ENCODE measurements at places on chromosomes 7 and 10.

DNA sequence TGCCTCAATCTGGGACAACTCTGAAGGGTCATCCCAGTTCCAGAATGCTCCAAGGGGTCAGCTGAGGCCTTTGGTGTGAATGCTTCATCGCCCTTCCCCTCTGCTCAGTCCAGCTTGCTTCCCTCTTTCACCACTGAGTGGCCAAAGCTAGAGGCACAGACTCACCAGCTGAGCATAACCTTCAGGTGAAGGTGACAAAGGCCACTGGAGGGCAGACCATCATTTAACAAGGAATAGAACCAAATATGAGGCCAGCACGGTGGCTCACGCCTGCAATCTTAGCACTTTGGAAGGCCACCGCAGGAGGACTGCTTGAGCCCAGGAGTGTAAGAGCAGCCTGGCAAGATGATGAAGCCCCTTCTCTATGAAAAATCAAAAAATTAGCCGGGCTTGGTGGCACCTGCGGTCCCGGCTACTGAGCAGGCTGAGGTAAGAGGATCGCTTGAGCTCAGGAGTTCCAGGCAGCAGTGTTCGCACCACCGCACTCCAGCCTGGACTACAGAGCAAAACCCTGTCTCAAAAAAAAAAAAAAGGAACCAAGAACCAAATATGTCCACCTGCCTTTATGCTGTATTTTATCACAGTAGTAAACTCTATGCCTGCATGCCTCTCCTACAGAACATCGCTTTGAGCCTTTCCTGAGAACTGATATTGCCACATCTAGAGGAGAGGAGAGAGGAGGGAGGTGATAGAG lies 13.4 kb downstream of the PRKAG2 start:
- DNase-seq: no peak

DNA sequence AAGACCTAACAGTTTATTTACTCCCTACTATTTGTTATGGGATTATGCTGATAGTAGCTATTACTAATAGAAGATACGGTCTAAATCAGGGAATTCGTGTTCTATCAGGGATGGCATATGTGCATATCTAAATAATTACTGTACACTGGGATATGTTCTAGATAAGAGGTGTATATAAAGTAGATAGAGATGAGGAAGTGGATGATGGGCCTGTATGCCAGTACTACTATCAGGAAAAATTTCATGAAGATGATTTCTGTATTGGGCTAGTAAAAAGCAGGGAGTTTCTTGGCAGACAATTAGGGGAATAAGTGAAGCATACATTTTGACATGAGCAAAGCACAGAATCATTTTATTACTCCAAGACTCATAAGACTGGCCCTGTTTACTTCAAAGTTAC lies 26.2 kb downstream of the PTPN12 start:
- DNase-seq: no peak

GRCh38 chr10:58264780-58265179 lies 2.9 kb downstream of the IPMK start:
- no peak for DNase-seq

DNA sequence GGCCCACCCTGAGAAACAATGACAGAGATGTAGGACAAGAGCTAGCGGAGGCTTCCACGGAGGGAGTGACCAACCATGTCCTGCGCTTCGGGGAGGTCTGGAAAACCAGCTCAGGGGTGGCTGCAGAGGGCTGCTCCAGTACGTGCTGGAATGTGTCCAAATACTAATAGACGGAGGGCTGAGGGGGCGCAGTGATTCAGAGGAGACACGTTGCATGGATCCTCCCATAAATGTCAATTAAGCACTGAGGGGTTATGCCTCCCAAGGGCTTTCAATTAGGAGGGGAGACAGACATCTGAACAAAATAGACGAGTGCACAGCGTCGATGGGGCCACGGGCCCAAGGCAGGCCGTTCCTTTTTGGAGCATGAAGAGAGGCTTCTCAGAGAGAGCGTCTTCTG lies 51.0 kb upstream of the NPS start:
- DNase-seq: no peak

DNA sequence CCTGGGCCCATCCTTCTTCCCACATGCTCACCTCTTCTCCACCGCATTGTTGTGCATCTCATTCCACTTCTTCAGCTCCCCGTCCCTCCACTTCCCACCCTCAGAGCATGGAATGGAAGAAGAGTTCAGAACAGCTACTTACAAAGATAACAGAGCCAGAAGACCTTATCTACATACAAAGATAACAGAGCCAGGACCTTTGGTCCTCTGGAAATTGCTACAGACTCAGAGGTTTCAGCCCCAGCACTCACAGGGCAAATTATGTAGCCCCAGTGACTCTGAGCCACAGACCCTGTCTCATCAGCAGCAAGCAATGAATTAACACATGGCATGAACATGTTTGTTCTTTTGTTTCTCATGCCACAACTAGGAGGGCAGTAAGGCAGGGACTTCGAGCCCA lies 28.7 kb upstream of the SLC29A3 start:
- no peak for DNase-seq

GRCh38 chr10:91319336-91319735 lies 90.8 kb upstream of the HECTD2 start:
- DNase-seq: no peak
